Hematopoietic multipotent progenitor cell treated with erythropoietin and hydrocortisone succinate and interleukin-3 and kit ligand, for 8 days (in vitro differentiated cells): ENCODE measurements at places on chromosomes 1 and 21.

GRCh38 chr21:33015756-33016155 is 10.0 kb upstream of the OLIG2 start:
- DNase-seq = no peak

- no peak for DNase-seq
Observed at GRCh38 chr1:54811066-54811465, 9.9 kb upstream of the TTC22 start.

DNA sequence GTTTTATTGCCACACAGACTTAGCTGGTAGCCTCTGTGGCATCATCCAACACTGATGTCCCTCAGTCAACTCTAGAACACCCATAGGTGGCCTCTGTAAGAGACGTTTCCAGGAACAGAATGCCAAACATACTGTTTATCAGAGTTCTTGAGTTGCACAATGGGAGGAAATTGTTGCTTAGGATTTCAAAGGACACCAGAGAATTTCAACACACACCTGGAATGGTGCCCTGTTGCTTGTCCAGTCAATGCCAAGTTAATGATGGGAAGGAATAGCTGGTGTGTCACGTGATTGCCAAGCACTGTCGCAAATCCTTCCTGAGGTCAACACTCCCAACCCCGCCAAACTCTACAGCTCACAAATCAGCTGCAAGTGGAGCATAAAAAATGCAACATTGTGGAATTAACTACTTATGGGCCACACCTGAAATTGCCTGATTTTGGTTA is 28.6 kb upstream of the DUSP23 start:
- no peak for DNase-seq

DNA sequence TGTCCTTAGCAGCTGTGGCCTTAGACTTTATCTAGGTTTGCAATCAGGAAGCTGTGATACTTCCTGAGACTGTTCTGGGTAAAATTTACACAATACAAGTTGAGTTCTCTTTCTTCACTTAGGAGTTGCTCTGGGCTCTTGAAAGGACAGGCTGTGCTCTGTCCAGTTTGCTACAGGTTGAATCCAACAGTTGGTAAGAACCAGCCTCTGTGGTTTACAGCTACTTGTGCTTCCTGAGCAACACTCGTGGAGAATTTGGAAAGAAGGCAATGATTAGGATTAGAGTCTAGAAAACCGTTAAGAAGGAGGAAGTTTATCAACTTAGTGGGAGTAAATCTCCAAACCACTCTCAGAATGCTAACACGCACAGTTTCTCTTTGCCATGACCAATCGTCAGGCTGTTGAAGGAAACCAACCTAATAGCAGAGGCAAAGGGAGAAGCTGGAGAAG is 26.8 kb downstream of the GFI1 start:
- peak; percentile 47 for DNase-seq

GRCh38 chr1:170687621-170688020 is 23.7 kb downstream of the PRRX1 start:
- DNase-seq = no peak

DNA sequence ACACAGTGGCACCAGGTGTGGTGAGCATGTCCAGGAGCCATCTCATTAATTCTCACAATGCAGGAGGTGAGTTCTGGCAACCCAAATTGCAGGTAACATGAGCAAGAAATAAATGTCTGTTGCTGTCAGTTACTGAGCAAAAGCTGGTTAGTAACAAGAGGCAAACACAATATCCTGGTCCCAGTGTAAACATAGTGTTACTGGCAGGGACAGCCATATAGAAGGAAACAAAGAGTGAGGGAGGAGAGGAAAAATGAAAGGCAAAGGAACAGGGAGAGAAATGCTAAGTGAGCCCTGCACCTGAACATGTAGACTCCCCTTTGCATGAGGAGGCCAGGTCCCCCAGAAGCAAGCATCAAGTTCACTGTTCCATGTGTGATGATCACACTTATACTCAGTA is 203.6 kb downstream of the TRABD2B start:
- DNase-seq = no peak

- no peak for DNase-seq
Observed at GRCh38 chr21:44889625-44890337, 16.3 kb upstream of the PTTG1IP start.

DNA sequence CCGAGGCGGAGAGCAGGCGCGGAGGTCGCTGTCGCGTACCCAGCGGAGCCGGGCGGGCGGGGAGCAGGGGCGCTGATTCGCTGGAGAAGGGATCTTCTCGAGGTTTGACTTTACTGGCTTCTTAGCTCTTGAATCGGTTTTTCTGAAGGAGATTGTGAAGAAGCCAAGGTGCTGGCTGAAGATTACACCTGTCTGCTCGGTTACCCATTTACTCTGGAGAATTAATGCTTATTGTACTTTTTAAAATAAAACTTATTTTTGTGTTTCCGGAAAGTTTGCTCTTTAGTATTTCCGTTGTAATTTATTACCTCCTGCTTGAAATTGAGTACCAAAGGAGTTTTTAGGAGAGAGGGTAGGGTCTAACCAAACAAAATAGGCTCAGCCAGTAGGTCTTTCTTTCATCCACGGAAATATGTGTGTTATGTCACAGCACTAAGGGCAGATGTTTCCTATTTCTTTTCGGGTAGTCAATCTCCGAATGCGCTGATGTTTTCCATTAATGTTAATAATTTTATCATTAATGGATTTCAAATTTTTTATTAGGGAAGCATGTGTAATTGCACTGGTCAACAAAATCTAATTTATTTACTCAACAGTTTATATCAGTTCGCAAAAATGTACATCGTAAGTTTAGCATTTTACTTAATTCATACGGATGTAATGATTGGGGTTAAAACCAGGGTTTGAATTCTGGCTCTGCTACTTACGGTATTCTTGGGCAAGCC is 510 bp upstream of the GNG5 start:
- DNase-seq = no peak
